Psoas muscle (tissue), 8 donors: ENCODE measurements at places on chromosomes 1 and 21. TPM values are rescaled to one million over a fixed set of nuclear protein-coding genes. Genes with fewer than 3 reads are reported as not detected.

LRRC3 gene
- 0.22 TPM for total RNA-seq

OLFML3 gene
- 8.2 TPM for total RNA-seq

CELA2B gene
- not detected for total RNA-seq

MMEL1 gene
- total RNA-seq: not detected

ATP5PO gene
- 473 TPM for total RNA-seq

NR5A2 gene
- total RNA-seq: 0.84 TPM

FH gene
- 135 TPM for total RNA-seq

BRDT gene
- total RNA-seq: not detected

RPTN gene
- total RNA-seq: not detected

CYP4X1 gene
- 1.7 TPM for total RNA-seq

TNFRSF9 gene
- 0.12 TPM for total RNA-seq

MRPL24 gene
- 87.6 TPM for total RNA-seq

REN gene
- not detected for total RNA-seq

AMY1C gene
- not detected for total RNA-seq

PHGDH gene
- total RNA-seq: 1.3 TPM

TENT5C gene
- total RNA-seq: 31.4 TPM

ANKRD65 gene
- 3.6 TPM for total RNA-seq

ARHGAP30 gene
- total RNA-seq: 1.6 TPM

NLRP3 gene
- total RNA-seq: 0.62 TPM

C2CD4D gene
- 0.47 TPM for total RNA-seq

IL19 gene
- total RNA-seq: not detected

HSD3B2 gene
- total RNA-seq: 5.4 TPM

SPRR2F gene
- not detected for total RNA-seq
